ENCODE measurements at places on chromosomes 16 and 17.

- DNase-seq = no peak
These were observed 3.8 kb upstream of the KCNJ12 start for GRCh38 chr17:21372256-21372954.

- DNase-seq = no peak
These were observed 105.5 kb downstream of the KPNA2 start for GRCh38 chr17:68141050-68141449.

GRCh38 chr16:85729452-85730185 lies 21.3 kb downstream of the C16orf74 start:
- no peak for DNase-seq

GRCh38 chr16:23113185-23113584 lies 36.1 kb downstream of the USP31 start:
- DNase-seq = no peak

DNA sequence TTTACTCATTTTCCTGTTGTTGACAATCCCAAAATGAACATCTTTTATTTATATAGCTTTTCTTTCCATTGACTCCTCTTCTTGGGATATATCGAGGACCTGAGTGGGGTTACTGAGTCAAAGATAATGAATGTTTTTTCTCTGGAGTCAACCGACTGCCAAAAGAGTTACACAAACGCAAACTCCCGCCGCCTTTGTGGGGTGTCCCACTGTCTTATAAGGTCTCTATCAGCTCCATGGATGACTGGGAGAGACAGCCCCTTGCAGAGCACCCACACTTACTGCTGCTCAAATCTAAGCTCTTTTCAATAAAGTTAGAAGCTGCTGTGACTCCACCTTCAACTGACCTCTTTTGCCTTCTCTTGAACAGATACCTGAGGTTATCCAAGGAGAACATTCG lies 25.2 kb downstream of the C16orf78 start:
- no peak for DNase-seq

Measured in Jurkat, Clone E6-1 (cell line).